Panc1 (cell line): ENCODE measurements at places on chromosomes 1 and 21. TPM values are rescaled to one million over a fixed set of nuclear protein-coding genes. Genes with fewer than 3 reads are reported as not detected.

The POU3F1 gene
- 0.08 TPM for total RNA-seq

DNA sequence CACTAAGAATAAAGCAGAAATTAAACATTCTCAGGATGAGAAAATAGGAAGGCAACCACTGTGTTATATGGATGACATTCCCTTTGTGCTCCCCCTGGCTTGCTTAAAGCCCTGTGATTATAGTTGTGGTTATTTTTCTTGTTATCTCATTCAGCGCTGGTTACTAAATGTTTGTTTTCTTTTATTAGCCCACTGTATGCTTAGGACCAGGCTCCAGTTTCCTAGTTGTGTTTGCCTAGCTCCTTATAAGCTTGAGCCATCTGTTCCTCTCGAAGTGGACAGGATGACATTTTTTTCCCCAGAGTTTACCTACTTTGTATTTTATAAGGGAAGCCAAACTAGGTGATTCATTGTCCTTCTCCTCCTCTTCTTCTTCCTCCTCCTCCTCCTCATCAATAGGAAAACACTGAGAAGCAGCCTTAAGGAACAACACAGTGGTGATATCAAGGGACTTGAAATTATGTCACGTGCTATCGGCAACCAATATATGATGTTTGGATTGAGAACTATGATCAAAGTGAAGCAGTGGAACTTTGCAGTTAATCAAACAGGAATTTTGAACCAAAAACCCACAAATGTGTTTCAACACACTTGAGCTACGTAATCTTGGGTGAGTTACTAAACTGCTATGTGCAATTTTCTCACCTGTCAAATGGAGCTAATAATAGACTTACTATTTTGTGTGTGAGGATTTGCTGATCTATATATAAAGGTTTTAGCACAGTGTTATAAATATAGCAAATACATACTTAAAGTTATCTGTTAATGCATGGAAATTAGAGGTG, 35.1 kb upstream of the RGS7 start:
- no peak overlapping the region for H3K4me3 ChIP-seq
- no peaks in the 10 kb centered on the region for H3K4me1 ChIP-seq
- no peak for DNase-seq
- H3K27me3 ChIP-seq, result no peaks in the 10 kb centered on the region

DNA sequence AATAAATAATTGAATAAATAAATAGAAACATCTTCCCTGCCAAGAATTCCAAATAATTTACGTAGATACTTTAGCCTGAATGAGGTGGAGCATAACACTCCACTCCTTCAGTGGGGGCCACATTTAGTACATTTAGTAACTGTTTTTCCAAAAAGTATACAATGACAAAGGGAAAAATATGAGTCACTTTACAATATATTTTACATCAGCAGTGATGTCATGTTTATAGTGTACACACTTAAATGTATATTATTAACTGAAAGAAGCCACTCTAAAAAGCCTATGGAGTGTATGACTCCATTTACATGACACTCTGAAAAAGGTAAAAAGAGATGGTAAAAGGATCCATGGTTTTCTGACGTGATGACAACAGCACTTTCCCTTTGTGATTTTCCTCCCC, 344.5 kb upstream of the GREM2 start:
- H3K4me1 ChIP-seq, result no peaks in the 10 kb centered on the region
- H3K27me3 ChIP-seq, result no peaks in the 10 kb centered on the region
- no peak overlapping the region for H3K27ac ChIP-seq
- no peak overlapping the region for H3K4me3 ChIP-seq

The TMPRSS2 gene
- total RNA-seq, result 111 TPM

The C1QB gene
- total RNA-seq, result 0.33 TPM
